ENCODE measurements at places on chromosomes 1 and 21.

DNA sequence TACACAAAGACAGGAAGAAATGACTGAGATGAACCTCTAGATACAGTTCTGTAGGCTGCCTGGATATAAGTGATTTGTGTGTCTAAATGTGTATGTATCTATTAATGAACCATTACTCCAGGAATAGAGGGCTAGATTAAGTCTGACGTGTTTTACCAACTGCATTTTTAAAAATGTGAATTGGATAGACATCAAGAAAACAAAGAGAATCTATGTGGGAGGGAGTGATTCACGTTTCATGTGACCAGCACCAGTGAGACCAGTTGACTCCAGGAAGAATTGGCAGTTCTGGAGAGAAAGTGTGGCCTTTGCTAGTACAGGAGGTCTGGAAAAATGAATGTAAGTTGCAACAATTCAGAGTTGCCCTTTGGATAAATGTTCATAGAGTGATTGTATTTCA, 53.4 kb upstream of the RGS21 start:
- H3K4me3 ChIP-seq, result no peak overlapping the region
- no peaks in the 10 kb centered on the region for H3K36me3 ChIP-seq
- DNase-seq, result no peak
- no peak overlapping the region for H3K27ac ChIP-seq
- no peaks in the 10 kb centered on the region for H3K27me3 ChIP-seq
- H3K4me1 ChIP-seq, result no peaks in the 10 kb centered on the region

DNA sequence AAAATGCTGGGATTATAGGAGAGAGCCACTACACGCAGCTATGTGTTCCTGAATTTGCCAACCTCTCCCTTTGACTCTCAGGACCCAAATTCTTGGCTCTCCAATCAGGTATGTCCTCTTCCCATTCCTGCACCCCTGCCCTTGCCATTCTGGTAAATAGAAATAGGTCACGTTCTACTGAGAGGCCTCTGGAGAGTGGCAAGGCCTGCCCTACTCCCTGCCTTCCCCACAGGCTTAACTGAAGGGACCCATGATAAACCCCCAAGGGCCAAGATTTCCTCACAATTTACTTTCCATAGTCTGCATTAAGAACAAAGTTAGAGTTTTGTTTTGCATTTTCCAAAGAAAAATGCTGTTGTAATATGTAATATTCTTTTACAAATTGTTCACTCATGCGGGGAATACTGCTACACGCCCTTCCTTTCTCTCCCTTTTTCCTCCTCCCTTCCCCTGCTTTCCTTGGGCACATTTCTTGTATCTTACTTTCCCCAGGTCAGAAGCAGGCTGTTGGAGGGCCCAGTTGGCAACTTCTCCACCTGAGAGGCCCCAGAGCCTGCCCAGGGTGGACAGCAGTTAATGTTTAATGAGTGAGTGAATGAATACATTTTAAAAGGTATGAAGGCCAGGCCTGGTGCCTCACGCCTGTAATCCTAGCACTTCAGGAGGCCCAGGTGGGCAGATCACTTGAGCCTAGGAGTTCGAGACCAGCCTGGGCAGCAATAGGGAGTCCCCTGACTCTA, 33.9 kb upstream of the PUM1 start:
- H3K27me3 ChIP-seq, result no peaks in the 10 kb centered on the region
- H3K4me1 ChIP-seq, result no peaks in the 10 kb centered on the region
- no peaks in the 10 kb centered on the region for H3K36me3 ChIP-seq
- H3K4me3 ChIP-seq, result no peak overlapping the region

DNA sequence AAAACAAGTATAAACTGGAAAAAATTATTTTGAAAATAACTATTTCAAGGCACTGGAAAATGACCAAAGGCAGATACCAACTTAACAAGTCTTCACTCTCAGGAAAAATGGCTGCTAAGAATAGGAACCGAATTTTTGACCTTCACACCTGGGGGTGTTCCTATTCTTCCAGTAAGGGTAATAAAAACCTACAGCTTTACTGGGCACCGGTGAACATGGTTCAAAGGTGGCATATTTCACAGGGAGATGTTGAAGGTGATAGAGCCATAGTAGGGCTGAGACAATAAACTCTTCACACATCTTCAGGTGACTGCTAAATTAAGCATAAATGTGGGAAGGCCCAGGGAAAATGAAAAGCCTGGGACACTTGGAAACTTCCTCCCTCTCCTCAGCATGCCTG, 65.4 kb upstream of the IFFO2 start:
- H3K4me1 ChIP-seq, result no peaks in the 10 kb centered on the region
- H3K27ac ChIP-seq, result no peak overlapping the region
- DNase-seq, result no peak
- no peak overlapping the region for H3K4me3 ChIP-seq
- peaks cover 23% of the 10 kb centered on the region for H3K27me3 ChIP-seq

DNA sequence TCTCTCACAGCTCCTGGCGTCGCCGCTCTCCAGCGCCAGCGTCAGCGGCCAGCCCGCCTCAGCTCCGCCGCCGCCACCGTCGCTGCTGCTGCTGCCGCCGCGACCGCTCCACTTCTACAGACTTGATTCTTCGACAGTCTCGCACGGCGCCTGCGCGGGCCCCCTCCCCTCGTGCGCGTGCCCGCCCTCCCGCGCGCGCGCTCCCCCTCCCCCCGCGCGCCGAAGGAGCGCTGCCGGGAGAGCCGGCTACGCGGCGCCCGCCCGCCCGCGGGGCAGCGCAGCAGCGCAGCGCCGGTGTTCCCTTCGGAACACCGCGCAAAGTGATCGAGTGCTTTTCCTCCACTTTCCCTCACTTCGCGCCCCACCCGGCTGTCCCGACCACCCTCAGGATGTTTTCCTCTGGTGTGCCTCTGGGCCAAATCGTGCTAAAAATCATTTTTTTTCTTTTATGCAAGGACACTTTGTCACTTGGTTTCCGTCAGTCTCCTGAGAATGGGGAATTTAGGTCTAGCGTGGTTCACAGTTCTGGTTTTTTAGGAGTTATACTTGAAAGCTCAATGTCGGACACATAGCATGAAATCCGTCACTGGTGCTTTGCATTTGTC, at the start of gene IRF2BP2:
Gene IRF2BP2 (minus strand): TSS at position 118 of the 605 bp plus-strand sequence. CDS start 684 bp downstream, outside the sequence.
- H3K27me3 ChIP-seq, result no peaks in the 10 kb centered on the region
- peak within 1 kb of the TSS; percentile 85 for H3K4me3 ChIP-seq
- peaks cover 35% of the 10 kb centered on the region for H3K4me1 ChIP-seq
- peaks cover 24% of the 10 kb centered on the region for H3K36me3 ChIP-seq
- peak; percentile 89 for DNase-seq

DNA sequence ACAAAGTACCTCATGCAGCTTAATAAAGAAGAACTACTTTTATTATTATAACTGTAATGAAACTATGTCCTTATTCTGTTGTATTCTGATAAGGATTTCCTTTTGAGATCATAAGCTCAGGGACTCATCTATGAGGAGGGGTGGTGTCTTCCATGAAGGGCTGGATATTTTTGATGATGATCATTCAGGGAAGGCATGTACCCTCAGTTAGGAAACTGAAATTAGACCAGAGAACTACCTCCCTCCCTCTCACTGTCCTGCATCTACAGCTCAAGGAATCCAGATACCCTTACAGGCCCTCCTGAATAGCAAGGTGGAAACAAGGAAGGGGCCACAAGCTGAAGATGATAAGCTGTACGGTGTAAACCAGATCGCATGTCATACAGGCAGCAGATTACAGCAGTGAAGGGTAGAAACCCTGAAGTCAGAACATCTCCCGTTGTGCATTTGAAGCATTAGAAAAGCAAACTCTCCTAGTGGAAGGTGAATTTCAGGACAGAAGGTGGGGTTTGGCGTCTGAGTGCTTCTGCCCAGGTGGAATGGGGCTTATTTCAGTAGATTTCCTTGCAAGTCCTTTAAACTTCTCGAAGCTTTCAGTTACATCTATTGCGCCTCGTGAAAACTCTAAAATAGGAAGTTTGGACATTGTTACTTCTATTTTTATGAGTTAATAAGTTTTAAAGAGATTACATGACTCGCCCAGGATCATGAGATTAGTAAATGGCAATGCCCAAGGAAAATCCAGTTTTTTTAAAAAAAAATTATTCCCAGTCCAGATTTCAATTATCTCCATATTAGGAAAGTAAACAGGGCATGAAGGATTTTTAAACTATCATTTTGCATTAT, 101.1 kb upstream of the HNRNPU start:
- H3K27ac ChIP-seq, result no peak overlapping the region
- no peaks in the 10 kb centered on the region for H3K36me3 ChIP-seq
- no peak overlapping the region for H3K4me3 ChIP-seq
- no peaks in the 10 kb centered on the region for H3K27me3 ChIP-seq
- no peak for DNase-seq

DNA sequence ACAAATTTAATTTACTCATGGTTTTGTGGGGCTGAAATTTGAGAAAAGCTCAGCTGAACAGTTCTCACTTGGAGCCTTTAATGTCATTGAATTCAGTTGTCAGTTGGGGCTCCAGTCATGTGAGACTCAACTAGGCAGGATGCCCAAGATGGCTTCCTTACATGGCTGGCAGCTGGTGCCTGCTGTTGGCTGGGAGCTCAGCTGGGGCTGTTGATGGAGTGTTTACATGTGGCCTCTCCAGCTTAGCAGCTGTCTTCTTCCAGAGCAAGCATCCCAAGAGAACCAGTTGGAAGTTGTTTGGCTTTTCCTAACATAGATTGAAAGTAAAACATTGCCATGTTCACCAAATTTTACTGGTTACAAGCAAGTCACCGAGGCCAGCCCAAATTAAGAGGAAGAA, 81.8 kb upstream of the KCNA3 start:
- no peak overlapping the region for H3K27ac ChIP-seq
- no peak overlapping the region for H3K4me3 ChIP-seq
- peaks cover 7% of the 10 kb centered on the region for H3K4me1 ChIP-seq
- peaks cover 15% of the 10 kb centered on the region for H3K27me3 ChIP-seq

- H3K4me3 ChIP-seq, result no peak overlapping the region
- no peak overlapping the region for H3K27ac ChIP-seq
- no peaks in the 10 kb centered on the region for H3K27me3 ChIP-seq
- H3K4me1 ChIP-seq, result no peaks in the 10 kb centered on the region
Measured at GRCh38 chr1:164311377-164311776, 247.6 kb upstream of the PBX1 start.

GRCh38 chr1:238101923-238102322, 211.2 kb upstream of the ZP4 start:
- no peaks in the 10 kb centered on the region for H3K4me1 ChIP-seq
- H3K27me3 ChIP-seq, result no peaks in the 10 kb centered on the region
- H3K27ac ChIP-seq, result no peak overlapping the region
- DNase-seq, result no peak
- H3K36me3 ChIP-seq, result no peaks in the 10 kb centered on the region

DNA sequence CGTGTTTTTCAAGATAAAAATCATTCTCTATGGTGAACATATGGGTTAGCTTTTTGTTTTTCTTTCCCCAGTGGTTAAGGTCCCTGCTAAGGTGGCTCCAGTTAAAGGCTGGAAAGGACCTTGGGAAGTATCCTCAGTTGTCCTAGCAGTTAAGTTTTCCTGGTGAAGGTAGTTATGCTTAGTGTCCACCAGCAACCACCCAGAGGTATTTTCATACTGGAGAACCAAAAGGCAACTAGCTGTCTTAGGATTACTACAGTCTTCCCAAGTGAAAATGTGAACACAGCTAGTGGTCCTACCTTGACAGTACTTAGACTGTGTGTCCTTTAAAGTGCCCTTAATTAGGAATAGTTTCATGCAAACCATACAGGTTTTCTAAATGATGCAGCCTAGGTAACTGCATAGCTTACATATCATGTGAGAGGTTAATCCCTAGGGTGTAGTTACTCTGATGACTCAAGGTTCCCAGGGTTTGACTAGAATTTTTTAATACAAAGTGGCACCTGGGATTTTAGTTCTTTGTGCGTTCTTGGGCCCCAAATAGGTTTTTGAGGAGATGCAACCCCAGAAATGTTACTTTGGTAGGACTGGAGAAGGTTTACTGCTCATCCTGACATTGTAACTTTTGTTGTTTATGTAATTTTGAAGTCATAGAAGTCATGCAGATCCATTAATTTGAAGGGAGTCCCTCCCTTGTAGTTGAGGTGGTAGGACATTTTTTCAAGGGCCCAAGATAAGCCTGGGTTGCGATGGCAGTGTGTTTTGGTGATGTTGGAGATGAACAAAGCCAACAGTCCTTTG, 36.5 kb downstream of the YY1AP1 start:
- peaks cover 6% of the 10 kb centered on the region for H3K4me1 ChIP-seq
- DNase-seq, result no peak
- no peak overlapping the region for H3K4me3 ChIP-seq
- H3K27ac ChIP-seq, result no peak overlapping the region
- no peaks in the 10 kb centered on the region for H3K36me3 ChIP-seq
- H3K27me3 ChIP-seq, result no peaks in the 10 kb centered on the region

DNA sequence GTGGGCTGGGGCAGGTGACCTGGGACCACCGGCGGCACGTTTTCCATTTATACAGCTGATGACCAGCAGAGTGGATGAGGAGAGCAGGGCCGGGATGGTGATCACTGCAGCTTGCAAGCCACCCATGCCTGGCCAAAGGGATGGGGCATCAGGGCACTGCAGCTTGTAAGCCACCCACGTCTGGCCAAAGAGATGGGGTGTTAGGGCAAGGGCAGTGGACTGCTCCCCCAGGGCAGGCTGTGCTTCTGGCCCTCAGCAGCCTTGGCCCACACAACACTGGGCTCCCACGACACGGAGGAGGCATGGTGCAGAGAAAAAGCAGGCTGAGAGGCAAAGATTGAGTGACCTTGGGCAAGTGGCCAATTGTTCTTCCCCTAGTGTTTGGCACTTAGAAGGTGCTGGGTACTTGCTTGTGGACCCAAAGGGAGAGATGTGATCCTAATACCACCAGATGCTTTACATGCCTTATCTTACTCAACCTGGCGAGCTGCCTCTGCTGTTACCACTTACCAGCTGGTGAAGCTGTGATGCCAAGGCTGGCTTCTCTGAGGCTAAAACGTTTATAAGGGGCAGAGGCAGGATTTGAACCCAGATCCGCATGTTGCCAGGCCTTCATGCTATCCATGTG, 48.3 kb downstream of the TRIM62 start:
- H3K27ac ChIP-seq, result no peak overlapping the region
- H3K27me3 ChIP-seq, result no peaks in the 10 kb centered on the region
- peaks cover 2% of the 10 kb centered on the region for H3K36me3 ChIP-seq
- H3K4me1 ChIP-seq, result peaks cover 35% of the 10 kb centered on the region
- DNase-seq, result no peak
- no peak overlapping the region for H3K4me3 ChIP-seq

DNA sequence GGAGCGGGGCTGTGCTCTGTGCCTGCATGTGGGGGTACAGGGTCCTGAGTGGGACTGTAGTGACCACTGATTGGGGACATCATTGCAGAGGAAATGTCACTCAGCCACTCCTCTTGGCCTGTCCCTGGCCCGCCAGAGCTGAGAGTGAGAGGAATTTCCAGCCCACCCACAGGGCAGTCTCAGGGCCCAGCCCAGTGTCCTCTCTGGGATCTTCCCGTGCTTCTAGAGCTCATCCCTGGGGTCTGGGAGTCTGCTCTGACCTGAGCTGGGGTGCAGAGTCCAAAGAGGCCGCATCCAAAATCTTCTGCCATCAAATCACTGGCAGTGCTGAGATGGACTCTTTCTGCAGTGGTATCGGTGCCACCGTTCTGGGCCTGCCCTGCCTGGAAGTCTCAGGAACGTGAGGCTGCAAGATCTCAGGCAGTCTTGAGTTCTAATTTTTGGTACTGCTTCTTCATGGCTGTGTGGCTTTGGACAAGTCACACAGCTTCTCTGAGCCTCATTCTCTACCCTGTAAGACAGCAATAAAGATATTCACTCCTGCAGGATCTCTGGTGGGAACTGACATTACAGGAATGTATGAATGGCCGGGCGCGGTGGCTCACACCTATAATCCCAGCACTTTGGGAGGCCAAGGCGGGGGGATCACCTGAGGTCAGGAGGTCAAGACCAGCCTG, 100.8 kb upstream of the TARDBP start:
- no peak overlapping the region for H3K27ac ChIP-seq
- DNase-seq, result no peak
- H3K36me3 ChIP-seq, result no peaks in the 10 kb centered on the region
- H3K4me3 ChIP-seq, result no peak overlapping the region
